ENCODE measurements at places on chromosomes 2 and 18.

DNA sequence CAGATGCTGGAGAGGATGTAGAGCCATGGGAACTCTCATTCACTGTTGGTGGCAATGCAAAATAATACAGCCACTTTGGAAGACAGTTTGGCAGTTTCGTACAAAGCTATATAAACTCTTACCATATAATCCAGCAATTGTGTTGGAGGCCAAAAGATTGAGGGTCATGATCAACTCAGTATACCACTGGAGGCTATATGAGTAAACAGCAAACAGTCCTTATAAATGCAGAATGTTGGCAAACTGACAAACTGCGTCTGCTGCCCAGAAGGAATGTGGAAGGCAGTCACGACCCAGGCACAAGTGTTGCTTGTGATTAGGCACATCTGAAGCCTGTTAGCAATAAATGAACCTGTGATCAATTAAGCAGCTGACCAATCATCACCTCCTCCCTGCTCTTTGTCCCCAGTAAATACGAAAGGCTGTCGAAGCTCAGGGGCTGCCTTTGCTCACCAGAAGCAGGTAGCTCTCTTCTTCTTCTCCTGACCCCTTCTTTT is 98.1 kb upstream of the SPOPL start:
- DNase-seq: no peak

- no peak for DNase-seq
Measured at GRCh38 chr2:235439959-235440662, 53.7 kb upstream of the AGAP1 start.

DNA sequence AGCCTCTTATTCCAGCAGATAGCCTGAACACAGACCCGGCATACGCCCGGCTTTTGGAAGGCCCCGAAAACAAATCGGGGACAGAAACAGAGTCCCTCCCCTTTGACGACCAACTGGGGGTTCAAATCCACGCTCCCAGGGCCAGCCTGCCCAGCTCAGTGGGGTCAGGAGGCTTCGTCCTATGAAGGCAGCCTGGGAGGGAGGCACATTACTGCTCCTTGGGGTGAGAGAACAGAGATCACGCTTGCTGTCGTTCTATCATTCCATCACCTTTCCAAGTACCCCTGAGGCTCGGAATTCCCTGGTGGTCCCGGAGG is 208.8 kb upstream of the SALL3 start:
- no peak for DNase-seq

- no peak for DNase-seq
Measured at GRCh38 chr2:238046725-238047270, 14.0 kb upstream of the SCLY start.

- DNase-seq: no peak
Measured at GRCh38 chr2:58865436-58865835, 624.3 kb upstream of the FANCL start.

DNA sequence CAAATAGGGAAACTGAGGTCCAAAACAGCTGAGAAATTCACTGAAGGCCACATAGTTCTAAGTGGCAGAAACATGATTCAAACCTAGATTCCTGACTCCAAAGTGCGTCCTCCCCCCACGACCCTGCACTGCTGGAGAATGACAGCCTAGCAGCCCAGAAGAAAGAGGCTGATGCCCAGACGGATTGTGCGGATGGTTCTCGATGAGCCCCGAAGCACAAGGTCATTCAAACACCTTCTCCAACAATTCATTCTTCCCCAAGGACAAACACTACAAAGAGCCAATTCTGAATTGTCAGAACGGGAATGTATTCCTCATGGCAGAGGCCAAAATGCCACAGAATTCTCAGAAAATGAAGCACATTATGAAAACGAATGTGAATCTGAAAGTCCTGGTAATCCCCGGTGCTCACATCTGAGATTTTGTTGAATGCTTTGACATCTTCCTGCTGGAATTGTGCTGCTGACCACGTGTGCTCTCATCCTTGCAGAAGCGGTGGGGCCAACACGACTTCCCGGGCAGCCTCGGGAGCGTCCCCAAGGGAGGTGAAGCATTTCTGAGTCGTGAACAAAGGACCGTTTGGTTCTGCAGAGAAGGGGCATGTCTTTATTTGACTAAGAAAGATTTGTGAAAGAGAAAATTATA is 337.0 kb downstream of the EIPR1 start:
- no peak for DNase-seq

GRCh38 chr2:53751728-53752127 is 15.9 kb upstream of the CHAC2 start:
- no peak for DNase-seq

DNA sequence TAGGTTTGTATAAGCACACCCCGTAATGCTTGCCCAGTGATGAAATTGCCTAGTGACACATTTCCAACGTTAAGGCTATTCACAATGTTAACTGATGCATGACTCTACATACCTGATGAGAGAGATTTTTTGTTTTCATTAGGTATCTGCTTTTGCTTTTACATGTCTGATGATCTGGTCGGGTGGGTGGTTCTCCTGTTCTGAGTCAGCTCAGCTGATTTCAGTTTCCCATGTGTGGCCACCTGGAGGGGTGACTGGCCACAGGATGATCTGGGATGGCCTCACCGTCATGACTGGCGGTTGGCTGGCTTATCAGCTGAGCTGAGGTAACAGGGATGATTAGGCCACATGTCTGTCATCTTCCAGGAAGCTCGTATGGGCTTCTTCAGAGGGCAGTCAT is 33.8 kb upstream of the ACYP2 start:
- no peak for DNase-seq

- DNase-seq: no peak
Measured at GRCh38 chr18:61782545-61782944, 110.3 kb downstream of the RNF152 start.

- DNase-seq: no peak
Measured at GRCh38 chr2:189594305-189594704, 13.7 kb upstream of the SLC40A1 start.

DNA sequence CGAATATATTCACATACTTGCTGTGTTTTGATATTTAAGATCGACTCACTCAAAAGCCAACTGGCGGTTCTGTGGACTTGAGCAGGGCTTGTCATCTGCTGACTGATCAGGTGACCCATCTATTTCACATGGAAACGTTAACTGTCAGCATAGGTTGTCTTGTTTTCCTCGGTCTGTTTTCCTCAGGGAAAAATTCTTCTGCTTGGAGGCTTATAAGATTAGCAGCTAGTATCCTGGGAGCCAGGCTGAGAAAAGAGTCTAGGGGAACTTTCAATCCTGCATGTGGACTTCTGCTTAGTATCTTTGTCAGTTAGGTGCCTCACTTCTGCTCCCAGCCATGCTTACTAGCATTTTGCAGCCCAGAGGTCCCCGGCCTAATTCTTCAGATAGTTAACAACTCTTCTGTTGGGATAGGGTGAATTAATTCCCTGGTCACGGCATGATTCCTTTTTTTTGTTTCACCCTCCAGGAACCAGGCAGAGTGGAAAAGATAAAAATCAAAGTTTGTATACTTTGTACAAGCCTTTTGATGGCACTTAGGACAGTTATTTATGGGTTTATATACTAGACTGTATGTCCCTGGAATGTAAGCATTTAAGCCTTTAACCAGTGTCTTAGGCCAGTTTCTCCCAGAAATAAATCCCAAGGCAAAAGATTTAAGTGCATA is 226.0 kb downstream of the GULP1 start:
- no peak for DNase-seq

GRCh38 chr2:46818141-46818621 is 97.4 kb downstream of the MCFD2 start:
- peak; percentile 43 for DNase-seq

DNA sequence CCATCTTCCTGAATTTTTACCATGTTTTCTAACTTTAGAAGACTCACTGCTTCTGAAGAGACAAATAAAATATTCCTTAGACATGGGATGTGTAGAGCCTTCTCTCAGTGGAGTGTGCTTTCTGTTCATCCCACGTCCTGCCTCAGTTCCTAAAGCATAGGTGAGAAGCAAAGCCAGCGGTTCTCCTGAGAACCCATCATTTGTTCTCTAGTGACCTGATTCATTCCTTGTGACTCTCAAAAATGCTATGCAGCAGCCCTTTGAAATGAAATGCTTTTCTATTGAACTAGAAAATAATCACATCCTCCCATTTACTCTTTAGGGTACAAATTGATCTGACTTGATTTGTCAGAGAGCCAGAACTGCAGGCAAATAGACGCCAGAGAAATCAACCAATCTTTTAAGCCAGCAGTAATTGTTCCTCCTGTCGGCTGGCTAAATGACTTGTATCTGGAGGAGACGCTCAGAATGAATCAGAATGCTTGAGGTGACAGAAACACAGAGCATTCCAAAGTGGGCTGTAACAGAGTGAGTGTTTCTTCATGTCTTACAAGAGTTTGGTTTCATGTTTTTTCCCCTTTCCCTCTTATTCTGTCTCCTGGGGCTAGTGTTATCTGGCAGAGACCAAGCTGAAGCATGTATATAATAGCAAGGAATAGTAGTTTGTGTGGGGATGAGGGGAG is 81.3 kb upstream of the TMEM178A start:
- DNase-seq: peak; percentile 16

DNA sequence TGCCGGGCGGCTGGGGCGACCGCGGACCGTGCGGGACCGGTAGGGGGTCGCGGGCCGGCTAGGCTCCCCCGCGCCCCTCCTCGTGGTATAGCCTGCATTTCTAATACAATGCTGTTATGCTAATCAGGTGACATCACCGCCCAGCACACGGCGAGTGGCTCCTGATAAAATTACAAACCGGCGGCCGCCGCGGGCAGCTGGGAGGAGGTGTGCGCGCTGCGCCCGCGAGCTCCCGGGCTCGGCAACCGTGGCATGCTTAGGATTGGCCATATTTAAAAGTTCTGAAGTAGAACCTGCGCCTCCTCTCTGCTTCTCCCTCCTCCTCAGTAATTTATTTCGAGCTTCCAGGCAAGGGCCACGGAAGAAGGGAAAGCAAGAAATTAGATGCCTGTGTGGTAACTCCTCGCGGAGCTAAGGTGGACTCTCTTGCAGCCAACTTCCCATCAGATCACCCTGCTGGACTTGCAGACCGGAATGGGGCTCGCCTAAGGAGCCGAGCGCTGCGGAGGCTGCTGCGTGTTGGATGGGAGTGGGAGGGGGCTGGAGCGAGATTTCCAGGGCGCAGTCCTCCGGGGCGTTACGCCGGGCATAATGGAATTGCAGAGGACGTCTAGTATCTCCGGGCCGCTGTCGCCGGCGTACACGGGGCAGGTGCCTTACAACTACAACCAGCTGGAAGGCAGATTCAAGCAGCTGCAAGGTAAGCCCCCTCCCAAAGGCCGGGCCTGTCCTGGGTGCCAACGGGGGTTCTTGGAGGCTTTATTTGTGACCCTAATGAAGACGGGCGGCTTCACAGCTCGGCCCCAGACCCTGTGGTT is 102.3 kb downstream of the SPTBN1 start:
- DNase-seq: no peak

GRCh38 chr2:183465048-183465447 is 340.8 kb downstream of the NUP35 start:
- no peak for DNase-seq

GRCh38 chr2:2832657-2833056 is 501.6 kb upstream of the MYT1L start:
- DNase-seq: no peak

- DNase-seq: no peak
Measured at GRCh38 chr2:154336201-154336600, 362.3 kb upstream of the KCNJ3 start.

- DNase-seq: no peak
Measured at GRCh38 chr18:58354051-58354450, 274.8 kb downstream of the ALPK2 start.

DNA sequence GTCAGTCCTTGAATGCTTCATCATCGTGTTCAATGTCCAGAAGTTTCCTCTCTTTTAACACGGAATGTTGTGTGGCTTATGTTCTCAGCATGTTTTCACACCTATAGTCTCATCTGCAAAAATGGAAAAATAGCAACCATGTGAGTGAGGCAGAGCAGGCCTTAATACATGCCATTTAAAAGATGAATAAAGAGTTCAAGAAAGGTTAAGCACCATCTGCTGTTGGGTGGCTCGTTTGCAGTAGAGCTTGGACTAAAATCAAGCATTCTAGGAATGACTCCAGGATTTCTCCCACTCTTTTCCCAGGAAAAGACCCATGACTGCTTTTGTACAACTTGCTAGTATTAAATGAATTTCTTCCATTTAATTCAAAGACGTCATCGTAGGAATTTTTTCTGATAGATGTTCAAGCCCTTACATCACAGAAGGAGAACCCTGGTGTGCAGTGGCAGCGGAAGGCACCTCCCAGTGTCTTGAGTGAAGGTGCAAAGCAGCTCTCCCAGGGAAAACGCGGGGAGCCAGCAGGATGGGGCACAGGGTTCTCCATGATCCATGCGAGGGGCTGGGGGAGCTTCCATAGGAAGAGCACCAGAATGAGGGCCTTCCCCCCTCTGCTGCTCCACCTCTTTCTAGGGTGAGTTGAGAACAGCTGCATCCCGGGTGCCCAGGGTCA is 9.6 kb downstream of the DCDC2C start:
- DNase-seq: peak; percentile 34

GRCh38 chr2:176583607-176584006 is 314.4 kb downstream of the MTX2 start:
- DNase-seq: no peak

DNA sequence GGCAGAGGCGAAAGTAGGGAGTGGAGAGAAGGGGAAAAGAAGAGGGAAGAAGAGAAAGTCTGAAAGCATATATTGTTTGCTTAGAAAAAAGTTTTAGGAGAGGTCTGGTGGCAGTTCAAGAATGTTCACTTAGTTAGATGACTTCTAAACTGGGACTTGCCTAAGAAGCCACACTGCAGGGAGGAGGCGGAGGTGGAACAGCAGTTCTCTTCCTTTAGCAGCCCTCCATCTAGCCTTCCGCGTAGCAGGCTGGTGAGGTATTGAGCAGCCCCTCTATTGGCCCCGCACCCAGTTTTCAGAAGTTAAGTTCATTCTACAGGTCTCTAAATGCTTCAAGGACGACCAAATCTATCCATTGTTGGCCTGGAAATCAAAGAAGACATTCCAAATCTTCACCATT is 31.9 kb upstream of the WIPF1 start:
- DNase-seq: no peak

DNA sequence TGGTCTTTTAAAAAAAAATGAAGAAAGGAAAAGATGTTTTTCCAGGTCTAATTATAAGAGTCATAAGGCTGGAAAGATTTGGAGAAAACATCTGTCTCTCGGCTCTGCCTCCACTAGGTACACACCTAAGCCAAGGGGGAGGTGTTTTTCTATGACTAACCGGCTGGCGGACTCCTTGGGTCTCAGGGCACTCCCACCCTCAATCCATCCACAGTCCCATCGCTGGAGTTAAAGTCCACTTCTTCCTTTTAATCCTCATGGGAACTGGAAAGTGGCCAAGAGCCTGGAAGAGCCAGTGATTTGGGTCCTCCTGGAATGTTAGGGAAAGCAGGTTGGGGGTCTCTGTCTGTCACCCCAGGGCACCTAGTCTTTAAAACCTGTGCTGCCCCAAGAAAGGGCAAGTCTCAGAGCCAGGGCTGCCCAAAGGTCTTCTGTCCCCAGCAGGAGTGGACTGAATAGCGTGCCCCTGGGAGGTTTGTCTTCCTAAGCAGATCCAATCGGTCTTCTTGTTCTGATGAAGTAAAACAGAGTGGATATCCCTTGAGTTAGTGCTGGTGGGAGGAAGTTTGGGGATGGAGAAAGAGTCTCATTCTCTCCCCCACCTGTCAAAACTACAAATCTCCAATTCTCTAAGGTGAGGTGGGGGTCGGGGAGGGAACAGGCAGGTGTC is 66.4 kb downstream of the MCFD2 start:
- DNase-seq: no peak

All from Ammon's horn (tissue), 1 donor.